ENCODE measurements at places on chromosomes 3 and 15.

- DNase-seq, result no peak
These were observed 148.1 kb downstream of the NEO1 start for GRCh38 chr15:73200339-73200738.

DNA sequence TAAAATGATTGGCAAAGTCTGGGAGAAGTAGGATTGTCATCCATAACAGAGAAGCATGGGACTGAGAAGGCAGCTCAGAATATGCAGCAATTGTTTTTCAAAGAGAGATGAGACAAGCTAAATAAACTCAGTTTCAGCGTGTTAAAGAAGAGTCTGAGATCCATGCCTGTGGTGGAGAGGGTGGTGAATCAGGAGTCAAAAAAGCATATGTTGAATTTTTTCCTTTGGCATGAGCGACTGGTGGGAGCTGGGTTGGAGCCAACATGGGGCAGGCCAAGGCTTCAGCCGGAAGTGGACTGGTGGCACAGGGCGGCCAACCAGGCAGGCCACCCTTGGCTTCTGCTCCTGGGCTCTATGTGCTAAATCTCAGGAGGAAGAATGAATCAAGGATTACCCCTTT is 102.0 kb downstream of the SST start:
- DNase-seq, result no peak

- DNase-seq, result no peak
These were observed 26.3 kb upstream of the DYNC1LI1 start for GRCh38 chr3:32596909-32597369.

- no peak for DNase-seq
These were observed 46.9 kb downstream of the STARD9 start for GRCh38 chr15:42621996-42622925.

DNA sequence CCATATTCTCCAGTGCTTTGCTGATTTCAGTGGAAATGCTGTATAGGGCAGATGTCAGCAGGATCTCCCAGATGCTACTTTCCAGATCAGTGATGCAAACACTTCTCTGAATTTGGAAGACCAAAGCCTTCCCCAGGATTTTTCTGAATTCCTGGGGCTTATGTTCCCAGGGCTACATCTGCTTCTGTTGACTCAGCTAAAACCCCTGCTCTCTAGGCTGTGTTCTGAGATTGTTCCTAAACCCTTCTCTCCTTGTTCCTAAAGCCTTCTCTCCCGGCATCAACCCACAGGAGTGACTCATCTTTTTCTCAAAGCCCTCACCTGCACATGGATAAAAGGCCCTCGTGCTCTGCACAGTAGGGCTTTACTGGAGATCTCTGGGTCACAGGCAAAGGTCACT is 35.5 kb downstream of the FAH start:
- no peak for DNase-seq

DNA sequence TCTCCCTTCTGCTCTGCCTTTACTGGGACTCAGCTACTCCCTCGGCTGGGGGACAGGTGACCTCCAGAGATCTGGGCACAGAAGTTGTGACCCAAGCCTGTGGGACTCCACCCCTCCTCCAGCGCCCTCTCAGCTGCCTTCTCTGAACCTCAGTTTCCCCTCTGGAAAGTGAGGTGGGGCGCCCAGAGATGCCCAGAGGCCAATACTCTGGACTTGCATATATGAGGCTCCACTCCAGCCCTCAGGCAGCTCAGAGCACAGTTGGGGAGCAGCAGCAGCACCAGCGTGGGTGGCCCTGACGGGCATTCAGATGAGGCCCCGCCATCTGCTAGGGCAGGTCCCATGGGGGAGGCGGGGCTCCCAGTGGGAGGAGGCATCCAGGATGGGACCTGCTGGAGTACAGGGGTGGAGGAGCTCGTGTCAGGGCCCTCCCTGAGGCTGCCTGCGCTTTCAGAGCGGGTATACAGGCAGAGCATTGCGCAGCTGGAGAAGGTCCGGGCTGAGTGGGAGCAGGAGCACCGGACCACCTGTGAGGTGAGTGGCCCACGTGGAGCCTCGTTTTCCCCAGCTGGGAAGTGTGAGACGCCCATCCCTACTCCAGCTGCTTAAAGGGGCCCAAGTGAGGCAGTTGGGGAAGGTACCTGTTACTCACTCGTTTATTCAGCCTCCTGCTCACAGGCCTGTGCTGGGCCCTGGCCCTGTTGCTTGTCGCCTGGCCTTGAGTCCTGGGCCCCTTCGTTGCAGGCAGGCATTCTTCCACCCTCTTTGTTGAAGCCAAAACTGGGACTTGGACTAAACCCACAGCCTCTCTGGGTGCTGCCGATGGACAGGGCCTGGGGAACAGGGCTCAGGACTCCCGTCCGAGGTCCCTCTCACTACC is 35.4 kb downstream of the PSTPIP1 start:
- DNase-seq, result no peak

DNA sequence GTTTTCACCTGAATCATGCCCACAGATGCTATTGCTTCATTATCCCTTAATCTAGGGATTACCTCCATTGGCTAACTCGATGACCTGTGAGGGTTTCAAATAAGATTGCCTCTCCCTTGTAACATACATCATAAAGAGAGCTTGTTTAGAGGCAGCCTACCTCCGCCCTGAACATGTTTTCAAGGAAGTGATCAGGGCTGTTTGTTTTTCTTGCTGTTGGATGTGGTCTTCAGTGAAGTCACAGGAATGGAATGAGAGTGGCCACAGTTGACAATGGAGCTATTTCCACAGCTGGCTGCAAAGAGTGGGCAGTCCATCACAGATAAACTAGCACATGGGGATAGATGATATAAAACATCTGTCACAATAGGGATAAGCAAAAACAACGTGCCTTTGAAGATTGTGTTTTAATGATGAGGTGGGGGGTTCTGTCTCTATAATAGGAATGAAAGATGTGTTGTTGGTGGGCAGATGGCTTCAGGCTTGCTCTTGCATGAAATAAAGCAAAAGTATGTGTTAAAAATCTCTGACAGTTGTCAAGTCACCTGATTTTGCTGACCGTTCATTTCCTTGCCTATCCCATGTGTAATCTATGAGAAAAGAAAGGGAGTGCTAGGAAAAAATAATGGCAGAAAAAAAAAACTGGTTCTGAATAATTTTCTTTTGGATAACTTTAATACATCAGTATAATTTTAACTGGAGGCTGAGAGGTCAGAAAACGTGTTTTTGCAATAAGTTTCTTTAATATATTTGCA is 642.3 kb downstream of the RBMS3 start:
- DNase-seq, result no peak

DNA sequence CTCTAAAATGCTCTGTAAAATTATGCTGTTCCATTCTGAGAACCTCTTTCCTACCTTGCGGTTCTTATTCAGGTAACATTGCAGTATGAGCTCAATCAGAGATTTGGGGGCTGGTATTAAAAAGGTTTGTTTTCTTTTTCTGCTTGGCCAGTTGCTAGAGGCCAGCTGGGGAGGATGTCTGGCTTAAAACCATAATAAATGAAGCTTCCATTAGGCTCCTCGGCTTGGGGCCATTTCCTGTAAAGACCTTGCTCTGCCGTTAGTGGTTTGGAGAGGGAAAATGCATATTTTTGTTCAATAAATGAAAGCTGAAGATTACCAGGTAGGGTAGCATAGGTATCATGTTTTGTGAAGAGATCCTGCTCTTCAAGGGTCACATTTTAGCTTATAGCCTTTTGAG is 55.2 kb downstream of the MCTP2 start:
- DNase-seq, result no peak
